ENCODE measurements at places on chromosomes 4 and X. TPM values are rescaled to one million over a fixed set of nuclear protein-coding genes. Genes with fewer than 3 reads are reported as not detected.

GRCh38 chr4:133800966-133801365 lies 400.6 kb downstream of the PABPC4L start:
- no peak for DNase-seq

- DNase-seq = no peak
These were observed 131.0 kb upstream of the SLC34A2 start for GRCh38 chr4:25524663-25525062.

GRCh38 chr4:186730621-186731020 lies 7.0 kb upstream of the FAT1 start:
- DNase-seq = no peak

GRCh38 chrX:96685210-96686099 lies 813 bp downstream of the DIAPH2 start:
- DNase-seq = peak; percentile 28

GRCh38 chr4:53890461-53890860 lies 173.9 kb downstream of the CHIC2 start:
- DNase-seq = no peak

- DNase-seq = no peak
These were observed 17.6 kb downstream of the FBXO8 start for GRCh38 chr4:174265916-174266315.

DNA sequence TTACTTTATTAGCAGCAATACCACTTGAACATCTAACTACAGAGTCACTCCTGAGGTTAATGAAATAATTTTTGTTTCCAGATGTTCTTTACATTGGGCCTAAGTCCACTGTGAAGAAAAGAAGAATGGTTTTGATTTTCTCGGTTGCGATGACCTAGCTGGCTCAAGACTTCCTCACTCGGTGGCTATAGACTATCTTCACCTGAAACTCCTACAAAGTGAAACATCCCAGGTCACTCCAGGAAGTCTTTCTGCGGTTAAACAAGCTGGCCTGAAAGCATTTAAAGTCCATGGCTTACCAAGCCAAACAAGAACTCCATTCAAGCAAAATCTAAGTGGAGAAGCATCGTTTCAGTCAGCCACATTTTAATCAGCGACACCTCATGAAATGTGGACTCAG lies 13.7 kb upstream of the SORBS2 start:
- DNase-seq = no peak

GRCh38 chrX:54357414-54358377 lies at the start of gene WNK3:
WNK3 (minus strand) TSS chrX:54358046.
- peak; percentile 27 for DNase-seq

DNA sequence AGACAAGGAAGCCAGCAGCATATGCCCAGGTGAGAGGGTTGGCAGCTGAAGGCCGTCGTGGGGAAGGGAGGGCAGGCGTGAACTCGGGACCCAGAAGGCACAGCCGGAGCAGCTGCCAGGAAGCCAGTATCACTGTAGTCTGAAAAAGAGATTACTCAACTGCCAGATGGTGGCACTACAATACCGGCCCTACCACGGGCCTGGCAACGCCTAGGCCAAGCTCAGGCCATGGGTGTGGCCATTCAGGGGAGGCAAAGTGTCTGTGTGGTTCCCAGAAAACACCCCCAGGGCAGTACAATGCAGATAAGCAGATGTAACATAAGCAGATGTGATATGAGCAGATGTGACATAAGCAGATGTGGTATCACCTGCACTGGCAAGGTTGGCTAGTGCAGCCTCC lies 236.0 kb downstream of the AFAP1 start:
- no peak for DNase-seq

- no peak for DNase-seq
These were observed 230.5 kb upstream of the PRKX start for GRCh38 chrX:3943965-3944364.

DNA sequence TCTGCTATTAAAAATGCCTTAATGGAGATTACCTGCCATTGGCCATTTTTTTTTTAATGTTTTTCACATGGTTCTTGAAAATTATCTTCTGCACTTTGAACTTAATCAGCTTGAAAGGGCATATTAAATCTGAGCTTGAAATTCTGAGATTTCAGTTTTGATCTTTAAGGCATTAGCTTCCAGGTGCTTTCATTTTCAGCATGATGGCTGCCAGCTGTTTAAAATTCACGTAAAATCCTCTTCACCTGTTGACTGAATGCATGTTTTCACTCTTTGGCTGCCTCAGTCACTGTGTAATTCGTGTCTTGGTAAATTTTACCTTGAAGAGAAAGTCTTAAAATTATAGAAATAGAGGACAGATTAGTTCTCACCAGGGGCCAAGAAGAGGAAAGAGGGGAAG lies 39.6 kb downstream of the SMAD1 start:
- DNase-seq = no peak

DNA sequence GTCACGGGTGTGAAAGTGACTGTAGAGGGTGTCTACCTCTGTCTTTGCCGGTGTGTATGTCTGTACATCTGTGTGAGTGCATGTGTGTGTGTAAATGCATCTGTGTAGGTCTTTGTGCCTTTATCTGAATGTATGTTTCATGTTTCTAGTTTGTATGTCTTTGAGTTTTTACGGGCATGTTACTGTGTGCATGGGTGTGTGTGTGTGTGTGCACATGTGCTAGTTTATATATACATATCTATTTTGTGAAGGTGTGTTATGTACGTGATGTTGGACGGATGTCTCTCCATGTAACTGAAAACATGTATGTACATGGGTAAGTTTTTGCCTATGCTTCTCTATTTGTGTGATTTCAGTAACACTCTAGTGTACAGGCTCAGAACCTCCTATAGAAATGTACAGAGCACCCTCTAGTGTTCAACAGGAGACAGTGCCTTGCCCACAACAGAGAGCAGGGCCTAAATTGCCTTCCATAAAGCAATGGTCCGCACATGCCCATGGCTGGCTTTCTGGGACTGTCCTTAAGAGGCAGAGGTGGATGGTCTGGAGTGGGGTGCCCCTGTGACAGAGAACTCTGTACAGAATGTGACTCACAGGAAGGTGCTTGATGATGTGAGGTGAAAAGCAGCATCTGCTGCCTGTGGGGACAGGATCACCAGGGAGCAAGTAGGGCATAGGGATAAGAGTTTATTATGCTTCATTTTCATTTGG lies 343.5 kb downstream of the RAPGEF2 start:
- DNase-seq = no peak

DNA sequence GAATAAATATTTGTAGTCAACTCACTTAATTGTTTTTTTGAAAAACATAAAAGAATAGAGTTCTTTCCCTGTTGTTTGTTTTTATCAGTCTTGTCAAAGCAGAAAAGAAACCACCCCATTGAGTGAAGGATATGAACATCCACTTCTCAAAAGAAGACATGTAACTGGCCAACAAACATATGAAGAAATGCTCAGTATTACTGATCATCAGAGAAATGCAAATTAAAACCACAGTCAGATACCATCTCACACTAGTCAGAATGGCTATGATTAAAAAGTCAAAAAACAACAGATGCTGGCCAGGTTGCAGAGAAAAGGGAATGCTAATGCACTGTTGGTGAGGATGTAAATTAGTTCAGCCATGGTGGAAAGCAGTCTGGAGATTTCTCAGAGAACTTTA lies 326.1 kb upstream of the EMCN start:
- no peak for DNase-seq

DNA sequence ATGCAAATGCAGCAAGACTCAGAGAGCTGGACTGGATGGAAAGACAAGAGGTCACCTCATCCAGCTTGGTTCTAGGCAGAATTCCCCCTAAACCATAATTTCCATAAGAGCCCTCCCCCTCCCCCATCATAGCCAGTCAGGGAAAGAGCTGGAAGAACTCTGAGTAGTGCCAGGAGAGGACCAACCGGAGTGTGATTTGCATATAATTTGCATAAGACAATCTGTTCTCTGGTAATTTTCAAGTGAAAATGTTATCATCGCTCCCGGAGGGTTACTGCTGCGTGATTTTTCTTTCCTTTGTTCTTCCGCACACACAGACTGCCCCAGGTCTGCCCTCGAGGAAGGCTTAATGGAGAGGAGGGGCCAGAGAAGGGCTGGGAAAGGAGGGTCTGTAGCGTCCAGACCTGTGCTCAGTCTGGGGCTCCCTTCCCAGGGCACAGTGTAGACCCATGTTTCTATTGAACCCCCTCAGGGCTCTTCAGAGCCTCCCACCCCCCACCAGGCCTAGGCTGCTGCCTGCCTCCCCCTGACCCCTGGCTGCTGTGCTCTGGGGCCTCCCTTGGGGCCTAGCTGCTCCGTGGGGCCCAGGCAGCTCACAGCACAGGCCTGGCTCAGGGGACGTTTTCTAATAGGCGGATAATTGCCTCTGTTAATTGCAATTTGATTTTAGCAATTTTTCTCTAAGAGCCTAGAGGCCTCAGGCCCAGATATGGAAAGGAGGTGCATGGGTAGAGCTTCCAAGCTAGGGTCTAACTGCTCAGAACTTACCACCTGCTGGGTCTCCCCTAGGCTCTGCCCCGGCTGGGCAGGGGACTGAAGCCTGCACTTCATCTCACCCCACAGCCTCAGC lies 90.4 kb upstream of the PJA1 start:
- no peak for DNase-seq

- no peak for DNase-seq
These were observed 1.4 kb downstream of the COX7B start for GRCh38 chrX:77900688-77901087.

- DNase-seq = no peak
These were observed 89.9 kb downstream of the PLS3 start for GRCh38 chrX:115650916-115651315.

The GLA gene
- 62.4 TPM for total RNA-seq

The NHS gene
- 4.0 TPM for total RNA-seq

The SLC6A8 gene
- total RNA-seq = 22.2 TPM

The KLKB1 gene
- 0.50 TPM for total RNA-seq

The STX18 gene
- 17.7 TPM for total RNA-seq

The GUCY1A1 gene
- 52.0 TPM for total RNA-seq

The GPR82 gene
- total RNA-seq = 0.31 TPM

The DCX gene
- not detected for total RNA-seq

The GNRHR gene
- not detected for total RNA-seq

The SLC49A3 gene
- total RNA-seq = 21.1 TPM

The GC gene
- not detected for total RNA-seq
